ENCODE measurements at places on chromosomes 4 and X.

DNA sequence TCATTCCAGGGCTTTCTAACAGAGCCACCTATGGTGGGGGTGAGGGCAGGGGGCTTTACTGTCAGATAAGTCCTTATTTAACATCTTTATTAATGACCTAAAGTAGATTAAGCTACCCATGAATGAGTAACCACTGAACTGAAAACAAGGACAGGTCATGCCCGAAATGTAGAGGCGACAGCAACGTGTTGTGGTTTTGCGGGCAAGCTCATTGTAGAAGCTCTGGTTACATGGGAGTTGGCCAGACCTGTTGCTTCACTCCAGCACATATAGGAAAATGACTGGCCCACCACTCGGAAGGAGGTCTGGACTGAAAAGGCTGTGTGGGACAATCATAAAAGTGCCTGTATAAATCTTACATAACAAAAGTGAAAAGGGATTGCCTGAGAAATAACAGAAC is 109.6 kb upstream of the NDP start:
- DNase-seq: no peak

- no peak for DNase-seq
Observed at GRCh38 chr4:155773196-155773800, 14.5 kb downstream of the GUCY1B1 start.

DNA sequence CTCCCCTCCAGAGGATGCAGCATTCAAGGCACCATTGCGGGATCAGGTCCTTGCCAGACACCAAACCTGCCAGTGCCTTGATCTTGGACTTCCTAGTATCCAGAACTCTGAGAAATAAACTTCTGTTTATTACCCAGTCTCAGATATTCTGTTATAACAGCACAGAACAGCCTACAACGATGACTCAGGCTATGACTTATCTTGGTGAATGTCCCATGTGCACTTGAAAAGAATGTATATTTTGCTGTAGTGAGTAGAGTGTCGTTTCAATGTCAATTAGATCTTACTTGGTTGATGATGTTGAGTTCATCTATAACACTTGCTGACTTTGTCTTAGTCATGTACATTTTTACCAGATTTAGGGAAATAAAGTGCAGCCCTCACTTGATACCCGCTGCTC is 34.5 kb upstream of the PGRMC1 start:
- no peak for DNase-seq

- DNase-seq: no peak
Observed at GRCh38 chr4:87510747-87511146, 18.4 kb downstream of the SPARCL1 start.

- DNase-seq: no peak
Observed at GRCh38 chr4:81852031-81852715, 380.5 kb upstream of the RASGEF1B start.

GRCh38 chrX:150062292-150063137 is 124.2 kb upstream of the EOLA2 start:
- DNase-seq: no peak

DNA sequence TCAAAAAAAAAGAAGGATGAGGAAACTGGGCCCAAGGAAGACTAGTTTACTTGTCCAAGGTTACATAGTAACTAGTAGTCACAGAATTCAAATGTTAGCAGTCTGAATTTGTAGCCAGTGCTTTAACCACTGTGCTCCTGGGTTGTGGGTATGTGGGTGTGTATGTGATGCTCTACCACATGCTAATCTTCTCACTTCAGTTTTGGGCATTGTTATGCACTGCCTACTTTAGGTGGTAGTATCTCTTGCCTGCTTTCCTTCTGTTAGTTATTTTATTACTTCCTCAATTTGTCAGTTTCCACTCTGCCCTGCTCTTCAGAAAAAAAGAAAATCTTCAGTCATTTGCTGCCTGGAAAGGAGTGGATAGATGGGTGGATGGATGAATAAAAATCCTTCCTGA is 219.2 kb downstream of the RPA4 start:
- no peak for DNase-seq

- DNase-seq: no peak
Observed at GRCh38 chrX:47293106-47293505, 60.3 kb downstream of the USP11 start.

- DNase-seq: no peak
Observed at GRCh38 chr4:154314248-154314647, 177.4 kb downstream of the DCHS2 start.

DNA sequence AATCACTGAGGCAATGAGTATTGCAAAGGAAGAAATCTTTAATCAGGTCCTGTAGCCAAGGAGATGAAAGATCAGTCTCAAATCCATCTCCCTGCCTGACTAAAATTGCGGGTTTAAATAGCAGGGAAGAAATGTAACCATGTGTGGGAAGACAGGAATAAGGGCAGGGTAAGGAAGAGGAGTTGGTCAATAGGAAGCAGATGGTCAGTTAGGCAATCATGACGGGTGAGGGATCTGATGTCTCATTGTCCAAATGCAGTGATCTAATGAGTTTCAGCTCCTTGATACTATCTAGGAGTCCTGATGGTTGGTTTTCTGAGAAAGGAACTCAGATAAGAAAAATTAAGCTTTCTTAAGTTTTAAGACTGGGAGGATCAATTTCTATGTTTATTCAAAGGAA is 200.8 kb downstream of the SPATA18 start:
- DNase-seq: no peak

DNA sequence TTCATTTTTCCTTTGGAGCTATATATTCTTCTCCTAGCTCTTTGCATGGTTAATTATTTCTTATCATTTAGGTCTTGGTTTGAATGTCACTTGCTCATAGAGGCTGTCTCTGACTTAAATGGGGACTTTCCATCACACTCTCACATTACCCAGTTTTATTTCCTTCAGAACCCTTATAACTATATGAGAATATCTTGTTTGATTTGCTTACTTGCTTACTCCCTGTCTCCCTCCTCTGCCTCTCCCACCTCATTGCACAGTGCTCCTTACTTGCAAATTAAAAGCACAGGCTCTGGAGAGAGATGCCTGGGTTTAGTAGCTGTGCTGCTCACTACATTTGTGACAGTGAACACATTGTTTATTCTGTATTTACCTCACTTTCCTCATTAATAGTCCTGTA is 174.6 kb downstream of the SOWAHB start:
- DNase-seq: no peak

DNA sequence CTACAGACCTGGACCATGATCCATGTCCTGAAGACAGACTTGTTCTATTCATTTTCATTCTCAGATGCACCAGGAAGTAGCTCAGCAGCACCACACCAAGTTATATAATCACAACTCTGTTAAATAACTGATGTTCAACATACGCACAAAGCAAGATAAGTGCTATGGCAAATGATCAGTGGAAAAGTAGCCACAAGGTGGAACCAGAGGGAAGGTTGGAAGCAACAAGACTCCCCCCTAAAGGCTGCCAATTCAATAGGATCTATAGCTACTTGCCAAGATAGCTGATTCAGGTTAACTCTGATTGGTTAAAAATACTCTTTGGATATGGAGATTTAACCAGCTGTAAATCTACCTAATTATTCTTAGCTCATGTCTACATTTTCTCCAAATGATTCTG is 23.7 kb upstream of the FAM47B start:
- no peak for DNase-seq

- no peak for DNase-seq
Observed at GRCh38 chrX:70169281-70169680, 8.0 kb upstream of the DGAT2L6 start.

- DNase-seq: no peak
Observed at GRCh38 chr4:103272174-103272573, 74.0 kb upstream of the CENPE start.

DNA sequence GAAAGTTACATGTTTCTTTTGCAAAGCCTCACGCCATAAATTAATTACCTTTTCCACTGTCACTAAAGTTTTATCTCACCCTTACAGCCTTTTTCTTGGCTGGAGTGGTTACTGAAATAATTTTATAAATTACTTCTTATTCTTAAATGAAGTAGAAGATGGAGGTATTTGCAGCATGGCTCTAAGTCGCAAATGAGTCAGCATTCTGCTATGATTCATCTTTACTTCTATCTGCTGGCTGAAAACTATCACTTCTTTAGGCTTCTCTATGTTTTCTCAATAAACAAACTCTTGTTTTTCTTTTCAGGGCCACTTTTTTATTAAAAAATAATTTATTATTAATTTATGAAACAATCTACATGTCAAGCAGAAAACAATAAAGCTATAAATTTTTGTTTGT is 210.2 kb upstream of the GYPA start:
- no peak for DNase-seq

DNA sequence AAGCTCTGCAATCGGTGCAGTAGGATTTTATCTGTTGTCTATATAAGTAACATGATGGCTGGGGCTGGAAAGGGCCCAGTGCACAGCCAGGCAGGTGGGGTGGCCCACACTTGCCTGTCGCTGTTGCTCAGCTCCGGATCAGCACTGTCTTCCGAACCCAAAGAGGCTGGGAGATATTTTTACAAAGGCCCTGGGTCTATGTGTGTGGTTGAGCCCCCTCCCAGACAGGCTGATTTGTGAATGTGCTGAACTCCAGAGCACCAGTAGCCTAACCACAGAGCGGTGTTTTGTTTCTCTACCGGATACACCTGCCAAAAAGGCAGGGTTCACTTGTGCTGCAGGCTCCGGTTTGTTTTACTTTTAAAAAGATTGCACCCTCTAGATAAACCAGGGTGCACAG is 33.5 kb upstream of the CHRNA9 start:
- no peak for DNase-seq

DNA sequence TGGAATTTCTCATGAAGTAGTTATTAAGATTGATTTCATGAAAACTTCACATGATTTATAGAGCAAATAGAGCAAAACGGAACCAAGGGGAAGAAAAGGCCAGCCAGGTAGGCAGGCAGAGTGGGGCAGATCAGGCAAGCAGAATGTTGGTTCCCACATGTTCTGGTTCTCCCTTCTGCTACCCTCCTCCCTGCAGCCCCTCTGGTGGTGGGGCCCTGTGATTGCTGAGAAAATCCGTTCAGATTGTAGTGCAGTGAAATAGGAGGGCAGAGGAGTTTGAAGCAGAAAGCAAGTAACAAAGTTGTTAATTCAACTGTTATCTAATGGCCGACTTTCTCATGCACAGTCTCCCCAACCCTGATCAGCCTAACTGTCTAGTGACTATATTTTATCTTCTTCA is 185.3 kb downstream of the MID1IP1 start:
- DNase-seq: no peak

- no peak for DNase-seq
Observed at GRCh38 chr4:11614426-11614825, 185.7 kb upstream of the HS3ST1 start.

DNA sequence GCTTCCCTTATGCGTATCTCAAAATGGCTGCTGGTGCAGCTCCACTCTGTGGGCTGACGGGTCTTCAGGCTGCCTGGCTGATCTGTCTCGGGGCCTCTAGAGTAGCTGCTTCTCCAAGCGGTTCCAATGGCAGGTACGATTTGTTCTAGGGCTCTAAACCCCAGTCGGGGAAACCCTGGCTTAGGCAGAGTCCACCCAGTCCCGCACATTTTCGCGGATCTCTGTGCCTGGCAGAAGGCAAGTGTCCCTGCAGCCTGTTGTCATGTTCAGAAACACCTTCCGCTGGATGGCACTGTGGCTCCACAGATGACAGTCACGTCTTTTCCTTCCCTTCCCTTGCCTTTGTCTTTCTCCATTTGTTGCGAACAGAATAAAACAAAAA is 54.4 kb downstream of the NBDY start:
- no peak for DNase-seq

DNA sequence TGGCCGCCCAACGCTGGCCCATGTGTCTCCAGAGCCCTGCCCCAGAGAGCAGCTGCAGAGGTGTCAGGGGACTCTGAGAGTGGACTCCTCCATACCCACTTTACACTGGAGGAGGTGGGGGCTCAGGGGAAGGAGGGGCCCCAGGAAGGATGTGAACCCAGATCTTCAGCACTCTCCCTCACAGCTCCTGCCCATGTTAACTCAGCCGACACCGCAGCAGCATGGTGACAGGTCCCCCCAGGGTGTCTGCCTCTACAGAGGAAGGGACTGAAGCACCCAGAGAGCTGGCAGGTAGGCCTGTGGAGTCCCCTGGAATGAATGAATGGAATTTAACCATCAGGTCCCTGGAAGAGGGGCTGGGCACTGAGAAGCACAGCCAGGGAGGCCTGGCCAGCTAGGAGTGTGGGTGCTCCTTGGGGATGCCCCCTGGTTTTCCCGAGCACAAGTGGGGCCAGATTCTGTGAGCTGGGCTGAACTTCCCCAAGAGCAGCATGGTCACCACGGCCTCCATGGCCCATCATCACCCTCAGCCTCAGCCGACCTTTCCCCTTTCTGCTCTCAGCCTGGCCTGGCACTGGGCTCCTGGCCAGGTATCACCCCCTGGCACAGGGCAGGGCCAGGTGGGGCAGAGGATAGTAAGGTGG is 21.9 kb downstream of the SH3BP2 start:
- DNase-seq: no peak

DNA sequence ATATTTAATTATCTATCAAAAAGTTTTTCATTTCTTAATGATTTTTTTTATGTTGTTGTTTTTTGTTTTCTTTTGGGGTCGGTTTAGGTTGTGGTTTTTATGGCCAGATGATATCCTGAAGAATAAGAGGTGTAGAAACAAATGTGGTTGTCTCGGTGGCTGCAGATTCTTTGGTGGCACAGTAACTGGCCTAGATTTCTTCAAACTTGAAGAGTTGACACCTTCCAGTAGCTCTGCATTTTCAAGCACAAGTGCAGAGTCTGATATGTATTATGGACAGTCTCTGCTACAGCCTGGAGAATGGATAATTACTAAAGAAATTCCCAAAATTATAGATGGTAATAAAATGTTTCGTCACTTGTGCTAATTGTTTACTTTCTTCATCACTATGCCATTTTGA is 82.6 kb downstream of the BLTP1 start:
- no peak for DNase-seq

- no peak for DNase-seq
Observed at GRCh38 chr4:22850055-22850454, 157.3 kb downstream of the GBA3 start.

GRCh38 chr4:86482306-86483172 is 111.6 kb upstream of the PTPN13 start:
- no peak for DNase-seq
